Activated T-cell treated with anti-CD3 and anti-CD28 coated beads for 4 hours (primary cell): ENCODE measurements at places on chromosomes 4 and X.

GRCh38 chr4:100827756-100828155 lies 309.9 kb upstream of the EMCN start:
- DNase-seq, result no peak

DNA sequence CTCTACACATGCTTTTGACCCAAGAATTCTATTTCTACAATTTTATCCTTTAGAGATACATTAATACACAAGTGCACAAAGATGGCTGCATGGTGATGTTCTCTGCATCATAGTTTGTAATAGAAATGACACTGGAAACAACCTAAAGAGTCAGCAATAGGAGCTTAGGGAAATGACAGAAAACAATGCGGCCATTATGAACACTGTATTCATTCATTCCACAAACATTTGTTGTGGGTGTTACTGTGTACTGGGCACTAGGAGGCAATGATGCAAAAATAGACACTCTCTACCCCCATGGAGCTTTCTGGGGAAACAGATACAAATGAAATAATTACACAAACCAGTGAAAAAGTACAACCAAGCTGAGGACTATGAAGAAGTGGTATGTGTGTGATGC lies 32.0 kb downstream of the IDS start:
- no peak for DNase-seq

DNA sequence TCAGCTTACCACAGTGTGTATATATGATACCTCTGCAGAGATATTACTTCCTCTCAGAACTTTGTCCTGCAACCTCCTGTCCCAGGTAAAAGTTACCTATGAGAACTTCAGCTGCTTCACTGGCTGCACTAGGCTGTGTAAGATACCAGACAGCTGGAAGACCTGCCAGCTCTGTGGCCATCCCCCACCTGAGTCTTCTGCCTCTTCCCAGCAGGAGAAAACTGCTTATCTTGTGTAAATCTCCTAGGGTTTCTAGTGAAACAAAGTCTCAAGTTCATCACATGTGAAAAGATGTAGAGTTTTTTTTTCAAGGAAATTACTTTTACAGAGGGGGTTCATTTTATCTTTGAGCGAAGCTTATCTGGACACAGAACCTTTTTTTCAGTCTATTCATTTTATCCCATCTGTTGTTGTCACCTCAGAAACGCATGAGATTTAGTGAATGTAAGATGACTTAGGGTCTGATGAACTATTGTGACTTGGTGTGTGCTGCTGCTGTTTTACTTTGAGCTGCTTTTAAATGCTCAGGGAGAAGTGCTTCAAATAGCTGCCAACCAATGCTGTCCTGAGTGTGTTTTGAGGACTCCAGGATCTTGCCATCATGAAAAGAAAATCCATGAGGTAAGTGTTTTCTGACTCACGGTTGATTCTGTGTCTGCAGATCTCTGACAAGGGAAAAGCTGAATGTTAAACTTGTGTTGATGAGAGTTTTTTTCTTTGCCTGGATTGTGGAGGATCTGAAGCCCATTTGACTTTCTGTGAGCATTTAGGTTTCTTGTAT lies 187.8 kb downstream of the FRAS1 start:
- no peak for DNase-seq

GRCh38 chr4:163157157-163157556 lies 9.5 kb downstream of the NAF1 start:
- no peak for DNase-seq

DNA sequence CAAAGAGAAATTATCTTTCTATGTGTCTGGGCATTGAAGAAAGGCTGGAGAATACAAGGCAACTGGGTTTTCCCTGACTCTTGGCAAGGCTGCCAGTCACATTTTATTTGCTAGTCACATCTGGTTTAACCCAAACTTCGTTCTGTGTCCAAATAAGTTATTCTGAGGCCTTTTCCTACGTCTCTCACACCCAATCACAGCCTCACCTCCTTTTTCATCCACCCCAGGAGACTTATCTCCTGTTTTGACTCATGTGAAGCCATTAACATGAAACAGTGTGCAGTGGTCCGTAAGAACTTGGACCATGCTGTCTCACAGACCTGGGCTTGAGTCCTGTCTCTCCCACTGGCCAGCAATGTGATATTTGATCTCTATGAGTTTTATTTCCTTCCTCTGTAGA lies 59.3 kb downstream of the CNGA2 start:
- no peak for DNase-seq

- no peak for DNase-seq
Measured at GRCh38 chr4:112288455-112288854, 2.8 kb upstream of the TIFA start.

- DNase-seq, result no peak
Measured at GRCh38 chr4:84973856-84974255, 7.4 kb upstream of the WDFY3 start.

GRCh38 chrX:72115380-72115779 lies 16.3 kb downstream of the RTL5 start:
- DNase-seq, result no peak

DNA sequence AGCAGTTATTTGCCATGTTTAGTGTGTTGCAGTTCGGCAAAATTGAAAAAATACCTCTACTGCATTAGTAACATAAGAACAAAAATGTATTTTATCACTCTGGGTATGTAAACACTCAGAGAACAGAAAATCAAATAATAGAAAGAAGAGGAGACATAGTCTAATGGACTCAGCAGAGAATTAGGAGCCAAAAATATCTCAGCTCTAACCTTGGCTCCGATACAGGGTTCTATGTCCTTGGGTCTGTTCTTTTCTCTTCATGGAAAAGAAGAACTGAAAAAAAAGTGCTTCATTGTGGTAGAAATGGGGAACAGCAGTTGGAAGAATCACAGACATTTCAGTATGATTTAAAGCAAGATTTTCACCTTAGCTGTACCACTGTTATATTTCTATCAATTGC lies 240.5 kb upstream of the CXXC4 start:
- DNase-seq, result no peak

DNA sequence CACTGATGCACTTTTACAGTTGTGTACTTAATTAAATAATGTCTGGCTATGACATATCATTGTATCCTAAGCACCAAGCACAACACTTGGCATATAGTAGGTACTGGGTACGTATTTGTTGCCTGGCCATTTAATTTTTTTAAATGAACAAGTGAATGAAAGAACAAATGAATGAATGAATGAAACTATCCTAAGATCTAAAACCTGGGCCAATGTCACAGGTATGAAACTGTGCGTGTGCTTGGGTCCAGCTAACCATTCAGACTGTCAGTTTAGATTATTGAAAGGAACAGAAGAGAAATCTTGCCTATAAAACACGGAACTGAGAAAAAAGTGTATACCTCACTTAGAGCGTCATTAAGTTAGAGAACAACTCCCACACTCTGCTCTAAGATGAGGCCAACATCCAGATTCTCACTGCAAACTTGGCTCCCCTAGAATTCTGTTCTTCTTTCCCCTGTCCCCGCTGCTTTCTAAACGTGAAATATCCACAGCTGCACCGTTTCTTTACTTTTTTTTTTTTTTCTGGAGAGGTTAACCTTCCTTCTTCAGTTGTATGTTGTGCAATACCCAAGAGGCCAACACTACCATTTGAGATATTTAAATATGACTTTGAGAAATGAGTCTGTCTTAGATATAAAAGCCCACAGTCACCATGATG lies 17.3 kb upstream of the SEL1L3 start:
- no peak for DNase-seq

DNA sequence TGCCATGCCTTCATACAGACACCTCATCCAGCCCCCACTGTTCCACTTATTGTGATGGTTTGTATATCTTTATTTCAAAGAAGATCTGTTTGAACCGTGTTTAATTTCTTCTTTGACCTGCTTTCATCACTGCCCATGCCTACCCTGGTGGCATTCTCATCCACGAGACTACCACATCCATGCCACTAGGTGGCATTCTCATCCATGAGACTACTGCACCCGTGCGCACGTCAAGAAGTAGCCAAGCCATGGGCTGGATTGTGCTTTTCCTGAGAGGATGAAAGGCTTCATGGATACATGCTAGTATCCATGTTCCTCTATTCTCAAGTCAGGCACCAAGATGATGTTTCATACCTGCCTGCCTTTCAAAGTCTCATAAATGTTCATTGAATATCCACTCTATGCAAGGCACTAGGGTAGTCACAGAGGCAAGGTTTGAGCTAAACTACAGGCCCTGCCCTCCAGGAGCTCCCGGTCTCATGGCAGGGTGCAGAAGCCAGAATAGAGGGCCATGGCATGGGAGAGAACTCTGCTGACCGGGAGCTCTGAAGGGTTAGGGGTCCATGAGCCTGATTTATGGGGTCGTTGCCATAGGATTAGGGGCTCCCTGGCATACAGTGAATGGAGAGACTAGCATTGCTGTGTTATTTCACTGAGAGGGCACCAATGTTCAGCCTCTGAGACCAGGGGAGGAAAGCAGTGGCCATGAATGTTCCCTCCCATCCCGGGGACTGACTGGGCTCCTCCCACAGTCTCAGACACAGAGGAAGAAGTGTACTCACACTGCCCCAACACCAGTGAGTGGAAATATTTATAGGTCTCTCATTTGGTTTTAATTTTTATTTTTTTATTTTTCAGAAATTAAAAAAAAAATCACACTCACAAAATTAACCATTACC lies 24.8 kb upstream of the EOLA2 start:
- no peak for DNase-seq

DNA sequence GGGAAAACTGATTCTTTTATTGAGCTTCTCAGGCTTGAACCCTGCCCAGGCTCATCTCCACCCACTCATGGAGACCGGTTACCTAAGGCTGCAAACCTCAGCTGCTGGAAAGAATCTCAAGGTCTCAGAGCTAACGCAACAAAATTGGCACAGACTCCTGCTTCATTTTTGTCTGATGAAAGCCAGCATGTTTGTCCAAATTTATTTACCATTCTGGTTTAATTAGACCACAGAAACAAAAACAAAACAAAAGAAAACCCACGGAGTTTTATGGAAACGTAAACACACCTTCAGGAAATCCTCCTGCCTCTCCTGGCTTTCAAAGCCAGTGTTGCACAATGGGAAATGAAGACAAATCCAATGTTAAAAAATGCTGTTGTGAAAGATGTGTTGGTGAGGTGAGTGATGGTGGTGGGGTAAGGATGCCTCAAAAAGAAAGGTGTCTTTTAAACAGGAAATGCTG lies 56.4 kb upstream of the PDLIM3 start:
- DNase-seq, result no peak

DNA sequence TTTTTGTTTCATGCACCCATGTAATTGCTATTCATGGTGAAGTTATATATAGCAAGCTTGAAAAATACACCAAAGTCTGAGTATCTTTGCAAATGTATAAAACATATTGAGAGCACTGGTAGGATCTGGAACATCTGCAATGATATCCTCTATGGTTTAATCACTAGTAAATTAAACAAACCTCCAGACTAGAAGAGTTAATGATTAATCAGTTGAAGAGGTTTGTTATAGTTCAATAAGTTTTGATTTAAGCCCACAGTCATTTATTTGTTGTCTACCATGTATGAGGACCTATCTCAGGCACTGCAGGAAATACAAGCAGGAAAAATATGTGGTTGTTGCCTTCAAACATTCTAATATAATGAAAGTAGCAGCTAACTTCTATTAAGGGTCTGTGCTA lies 16.5 kb downstream of the CYBB start:
- DNase-seq, result no peak

DNA sequence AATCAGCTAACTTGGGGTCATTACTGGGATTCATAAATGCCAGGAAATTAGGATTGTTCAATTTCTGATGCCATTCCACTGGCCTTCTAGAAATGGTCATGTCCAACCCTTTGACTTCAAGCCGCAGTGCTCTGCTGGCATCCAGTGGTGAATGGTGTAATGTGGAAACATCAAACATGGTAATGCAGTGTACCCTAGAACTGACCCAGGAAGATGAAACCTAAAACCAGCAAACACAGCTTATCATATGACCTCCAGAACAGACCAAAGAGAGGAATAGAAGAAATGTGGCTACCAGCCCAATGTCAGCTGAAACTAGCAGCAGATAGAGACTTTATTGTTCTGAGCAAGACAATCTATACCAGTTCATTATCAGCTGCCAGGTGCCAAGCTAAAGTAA lies 13.8 kb downstream of the CXCL13 start:
- DNase-seq, result no peak

DNA sequence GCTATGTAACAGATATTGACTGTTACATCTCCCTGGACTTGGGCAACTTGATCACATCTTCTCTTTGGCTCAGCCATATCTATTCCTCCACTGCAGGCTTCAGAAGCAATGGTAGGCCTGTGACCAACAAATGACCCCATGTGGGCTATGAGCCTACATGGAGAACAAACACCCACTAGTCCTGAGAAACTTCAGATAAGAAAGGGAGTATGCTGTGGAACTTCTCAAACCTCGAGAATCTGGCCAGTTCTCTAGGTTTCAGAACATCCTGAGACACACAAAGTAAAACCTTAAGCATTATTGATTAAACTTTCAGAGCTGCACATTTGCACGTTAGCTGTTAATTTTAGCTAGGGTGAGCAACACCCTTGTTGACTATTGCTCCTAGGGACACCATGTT lies 16.3 kb downstream of the RBMX2 start:
- no peak for DNase-seq

DNA sequence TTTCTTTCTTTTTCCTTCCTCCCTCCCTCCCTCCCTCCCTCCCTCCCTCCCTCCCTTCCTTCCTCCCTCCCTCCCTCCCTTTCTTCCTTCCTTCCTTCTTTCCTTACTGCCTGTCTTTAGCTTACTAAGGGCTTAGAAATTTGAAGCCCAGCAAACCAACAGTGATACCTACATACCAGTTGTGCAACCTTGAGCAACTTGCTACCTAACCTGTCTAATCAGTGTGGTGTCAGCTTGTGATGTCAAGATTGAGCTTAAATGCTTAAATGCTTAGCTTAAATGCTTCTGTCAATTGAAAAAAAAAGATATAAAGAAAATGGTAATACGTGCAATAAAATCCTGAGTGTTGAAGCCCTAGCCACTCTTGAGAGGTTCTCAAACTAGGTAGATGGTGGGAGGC lies 728.6 kb downstream of the TRIML1 start:
- no peak for DNase-seq

- DNase-seq, result no peak
Measured at GRCh38 chr4:107379054-107379869, 340.8 kb downstream of the PAPSS1 start.

- no peak for DNase-seq
Measured at GRCh38 chrX:127112726-127113125, 293.2 kb downstream of the PRR32 start.

DNA sequence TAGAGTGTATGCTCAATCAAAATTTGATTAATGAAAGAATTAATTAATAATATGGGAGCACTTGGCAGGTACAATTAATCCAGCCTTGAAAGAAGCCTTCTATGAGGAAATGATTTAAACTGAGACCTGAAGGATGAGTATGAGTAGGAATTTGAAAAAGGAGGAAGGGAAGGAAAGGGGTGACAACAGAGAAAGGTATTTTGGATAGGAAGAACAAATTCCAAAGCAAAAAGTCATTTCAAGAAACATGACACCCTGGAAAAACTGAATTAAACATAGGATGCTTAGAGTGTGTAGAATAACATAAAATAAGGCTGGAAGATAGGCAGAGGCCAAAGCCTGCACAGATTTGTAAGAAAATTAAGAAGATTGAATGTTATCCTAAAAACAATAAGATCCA lies 29.6 kb downstream of the PHOX2B start:
- no peak for DNase-seq

DNA sequence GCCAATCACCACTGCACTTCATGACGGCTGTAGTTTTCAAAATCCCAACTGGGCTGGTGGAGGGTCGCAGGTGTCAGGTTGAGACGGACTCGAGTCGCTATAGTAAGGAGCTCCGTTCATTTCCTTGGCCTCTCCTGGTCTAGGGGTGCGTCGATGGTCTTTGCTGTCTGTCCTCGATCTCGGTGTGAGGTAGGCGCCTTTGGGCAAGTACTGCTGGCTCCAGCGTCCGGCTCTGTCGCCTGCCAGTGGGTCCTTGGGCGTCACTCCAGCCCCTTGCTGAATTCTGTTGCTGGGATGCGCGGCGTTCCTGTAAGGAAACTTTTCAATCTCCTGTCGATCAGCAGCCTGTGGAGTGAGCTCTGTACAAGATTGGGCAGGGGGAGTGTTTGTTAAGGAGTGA lies 76.7 kb downstream of the CCNB3 start:
- no peak for DNase-seq
